ENCODE measurements at places on chromosomes 1 and 21.

DNA sequence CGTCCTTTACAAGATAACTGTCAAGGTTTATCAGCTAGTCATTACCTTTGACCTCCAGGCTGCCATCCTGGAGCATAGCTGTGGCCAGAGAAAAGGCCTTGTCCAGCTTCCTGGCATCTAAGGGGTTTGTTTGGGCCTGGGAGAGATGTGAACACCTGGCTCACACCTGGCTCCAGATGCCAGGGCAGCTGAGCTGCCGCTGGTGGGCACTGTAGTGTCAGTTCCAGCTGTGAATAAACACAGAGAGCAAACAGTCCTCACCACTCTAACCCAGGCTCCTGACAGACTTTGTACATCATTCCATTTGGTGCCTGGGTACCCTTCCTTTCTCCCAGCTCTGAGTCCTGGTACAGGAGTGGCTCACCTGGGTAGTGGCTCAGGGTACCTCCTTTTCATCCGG, 14.3 kb upstream of the KCNA10 start:
- H3K4me3 ChIP-seq = no peak overlapping the region
- DNase-seq = no peak
- no peaks in the 10 kb centered on the region for H3K4me1 ChIP-seq
- H3K27me3 ChIP-seq = peaks cover 11% of the 10 kb centered on the region
- no peaks in the 10 kb centered on the region for H3K36me3 ChIP-seq

DNA sequence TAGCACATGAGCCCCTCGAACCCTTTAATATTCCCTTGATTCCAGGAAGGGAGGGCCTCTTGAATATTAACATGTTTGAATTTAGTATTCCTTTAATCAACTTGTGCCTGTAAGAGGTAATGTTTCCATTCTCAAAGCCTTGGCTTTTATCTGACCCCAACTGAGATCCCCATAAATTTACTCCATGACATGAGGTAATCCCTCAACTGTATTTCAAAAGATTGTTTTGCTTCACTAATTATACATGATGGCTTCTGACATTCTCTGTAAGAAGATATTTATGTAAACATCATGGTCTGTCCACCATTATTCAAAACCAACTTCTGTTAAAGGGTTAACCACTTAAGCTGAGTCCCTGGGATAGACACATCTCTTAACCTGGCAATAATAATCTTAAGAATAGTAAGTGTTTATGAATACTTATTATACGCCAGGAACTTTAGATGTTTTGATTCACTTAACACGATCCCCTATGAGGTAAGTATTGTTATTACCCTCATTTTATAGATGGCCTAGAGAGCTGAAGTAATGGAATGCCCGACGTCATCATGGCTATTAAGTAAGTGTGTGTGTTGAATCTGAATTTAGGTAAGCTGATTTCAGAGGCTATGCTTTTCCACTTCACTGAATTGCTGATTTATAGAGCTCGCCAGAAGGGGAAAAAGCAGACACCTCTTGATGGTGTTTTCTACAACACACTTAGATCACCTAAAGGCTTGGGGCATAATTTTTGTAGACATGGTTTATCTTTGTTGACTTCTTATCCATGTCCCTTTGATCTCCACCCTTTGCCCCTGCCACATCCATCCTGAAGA, 11.1 kb downstream of the KRTAP19-1 start:
- no peaks in the 10 kb centered on the region for H3K27me3 ChIP-seq
- DNase-seq = no peak
- no peak overlapping the region for H3K27ac ChIP-seq
- no peak overlapping the region for H3K4me3 ChIP-seq
- no peaks in the 10 kb centered on the region for H3K4me1 ChIP-seq

- H3K4me1 ChIP-seq = peaks cover 3% of the 10 kb centered on the region
- H3K4me3 ChIP-seq = no peak overlapping the region
- DNase-seq = no peak
- H3K27me3 ChIP-seq = no peaks in the 10 kb centered on the region
These were observed 1.8 kb downstream of the LYPD8 start for GRCh38 chr1:248753708-248754280.

DNA sequence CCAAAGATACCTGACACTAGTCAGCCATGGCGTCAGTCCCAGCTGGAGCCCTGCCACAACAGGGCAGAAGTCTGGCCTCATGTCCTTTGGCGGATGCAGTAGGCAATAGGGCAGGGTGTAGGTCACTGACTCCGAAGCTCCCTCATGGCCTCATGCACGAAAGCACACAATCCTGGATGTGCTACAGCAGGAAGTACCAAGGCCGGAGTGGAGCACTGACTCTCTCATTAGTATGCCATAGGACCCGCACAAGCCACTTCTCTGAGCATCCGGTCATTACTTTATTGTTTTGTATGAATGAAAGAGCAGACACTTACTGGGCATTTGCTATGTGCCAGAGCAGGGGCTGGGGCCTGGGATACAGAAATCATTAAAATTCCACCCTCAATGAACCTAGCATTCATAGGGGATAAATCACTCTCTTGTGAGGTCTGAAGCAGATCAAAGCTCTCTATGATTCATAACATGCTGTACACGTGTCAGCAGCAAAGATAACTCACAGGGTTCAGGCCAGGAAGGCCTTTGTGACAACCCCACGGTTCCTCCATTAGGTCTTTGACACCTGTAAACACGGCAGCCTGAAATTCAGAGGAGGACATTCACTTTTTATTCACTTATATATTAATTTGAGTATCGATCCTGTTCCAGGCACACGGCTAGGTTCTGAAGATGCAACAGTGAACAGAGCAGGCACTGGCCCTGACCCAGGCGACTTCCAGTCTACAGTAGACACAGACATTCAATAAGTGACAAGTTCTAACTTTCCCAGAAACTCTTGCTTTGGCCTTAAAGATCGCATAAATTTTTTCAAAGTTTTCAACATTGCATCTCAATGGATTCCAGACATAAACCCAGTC, 357.9 kb upstream of the USP24 start:
- H3K4me1 ChIP-seq = no peaks in the 10 kb centered on the region
- no peak for DNase-seq
- no peak overlapping the region for H3K4me3 ChIP-seq
- H3K27me3 ChIP-seq = no peaks in the 10 kb centered on the region
- H3K27ac ChIP-seq = no peak overlapping the region
- H3K36me3 ChIP-seq = no peaks in the 10 kb centered on the region

DNA sequence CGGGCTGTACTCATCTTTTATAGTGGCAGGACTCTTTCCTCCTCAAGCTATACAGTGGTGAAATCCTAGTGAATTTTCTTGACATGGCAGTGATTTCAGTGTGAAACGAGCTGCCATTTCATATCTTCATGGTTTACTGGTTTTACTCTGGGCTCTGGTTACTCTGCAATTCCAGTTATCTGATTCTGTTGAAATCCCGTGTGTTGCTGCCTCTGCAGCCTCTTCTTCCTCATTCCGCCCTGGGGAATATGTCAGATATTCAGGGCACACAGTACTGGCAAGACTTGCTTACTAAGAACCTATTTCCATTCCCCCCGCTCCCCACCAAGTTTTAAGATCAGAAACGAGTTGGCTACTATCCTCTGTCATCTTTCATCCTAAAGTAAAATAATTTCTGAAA, 7.9 kb upstream of the OR2B11 start:
- H3K27me3 ChIP-seq = peaks cover 5% of the 10 kb centered on the region
- no peak overlapping the region for H3K4me3 ChIP-seq
- no peak overlapping the region for H3K27ac ChIP-seq
- no peaks in the 10 kb centered on the region for H3K36me3 ChIP-seq

DNA sequence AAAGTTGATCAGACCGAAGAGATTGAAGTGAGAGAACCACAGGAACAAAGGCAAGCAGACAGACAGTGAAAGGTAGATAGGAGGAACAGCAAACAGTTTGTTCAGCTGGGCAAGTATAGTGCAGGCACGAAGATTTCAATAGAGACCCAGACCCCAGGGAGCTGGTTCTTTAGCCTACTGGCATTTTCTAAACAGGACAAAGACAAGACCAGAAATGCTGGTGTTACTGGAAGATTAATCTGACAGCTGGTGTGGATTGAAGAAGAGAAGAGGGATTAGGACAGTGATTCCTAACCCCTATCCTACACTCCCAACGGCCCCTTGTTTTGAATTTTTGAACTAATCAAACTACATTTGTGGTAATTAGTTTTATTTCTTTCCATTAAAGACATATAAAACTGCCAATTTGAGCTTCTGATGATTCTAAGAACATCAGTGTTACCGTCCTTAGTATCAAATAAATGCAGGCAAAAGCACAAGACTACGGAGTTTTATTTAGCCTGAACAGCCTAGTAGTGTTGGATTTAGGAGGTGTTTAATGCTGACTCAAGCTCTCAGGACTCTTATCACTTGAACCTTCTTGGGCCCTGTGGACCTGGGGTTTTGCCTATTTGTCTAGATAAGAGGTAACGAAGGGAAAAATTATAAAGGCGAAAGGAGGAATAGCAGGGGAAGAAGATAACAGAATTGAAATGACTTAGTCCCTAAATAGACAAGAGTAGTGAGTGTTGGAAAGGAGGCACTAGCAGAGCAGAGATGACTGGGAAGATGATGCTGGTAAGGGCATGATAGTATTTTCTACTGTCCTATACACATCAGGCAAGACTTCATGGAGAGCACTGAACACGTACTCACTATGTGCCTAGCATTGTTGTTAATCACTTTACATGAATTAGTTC, 2.0 kb downstream of the NPL start:
- H3K36me3 ChIP-seq = peaks cover 7% of the 10 kb centered on the region
- peak overlapping the region; percentile 50 for H3K27ac ChIP-seq
- H3K4me1 ChIP-seq = peaks cover 51% of the 10 kb centered on the region
- no peaks in the 10 kb centered on the region for H3K27me3 ChIP-seq
- peak overlapping the region; percentile 3 for H3K4me3 ChIP-seq

- peaks cover 14% of the 10 kb centered on the region for H3K4me1 ChIP-seq
- peak; percentile 45 for DNase-seq
- H3K4me3 ChIP-seq = peak overlapping the region; percentile 48
- H3K27me3 ChIP-seq = no peaks in the 10 kb centered on the region
These were observed 755 bp upstream of the THRAP3 start for GRCh38 chr1:36223381-36223995.

DNA sequence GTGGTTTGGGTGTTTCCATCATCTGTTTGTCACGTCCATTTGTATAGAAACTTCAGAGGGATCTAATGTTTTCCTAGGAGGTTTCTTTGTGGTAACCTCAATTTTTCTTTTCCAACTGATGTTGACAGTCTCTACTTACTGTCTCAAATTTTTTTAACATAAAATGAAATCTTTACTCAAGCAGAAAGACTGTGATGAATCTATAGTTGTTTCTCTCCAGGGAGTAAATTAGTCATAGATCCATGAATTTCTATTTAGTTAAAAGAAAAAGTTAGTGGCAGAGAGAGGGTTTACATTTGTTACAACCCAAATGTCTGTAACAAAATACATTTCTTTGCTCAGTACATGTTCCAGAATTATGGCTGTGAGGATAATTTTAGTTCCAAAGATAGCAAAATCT, 161.6 kb downstream of the DISP1 start:
- no peaks in the 10 kb centered on the region for H3K27me3 ChIP-seq
- DNase-seq = no peak
- no peaks in the 10 kb centered on the region for H3K4me1 ChIP-seq
- H3K4me3 ChIP-seq = no peak overlapping the region
